HCT116 (cell line): ENCODE measurements at places on chromosomes 3 and 15. TPM values are rescaled to one million over a fixed set of nuclear protein-coding genes. Genes with fewer than 3 reads are reported as not detected.

The SYNPR gene
- total RNA-seq = not detected

The ASB14 gene
- not detected for total RNA-seq

- no peaks in the 10 kb centered on the region for H3K27me3 ChIP-seq
- no peak overlapping the region for H3K27ac ChIP-seq
- no peak overlapping the region for H3K4me3 ChIP-seq
- no peaks in the 10 kb centered on the region for H3K36me3 ChIP-seq
Observed at GRCh38 chr15:50828610-50829206, 63.2 kb upstream of the SPPL2A start.

GRCh38 chr3:93969997-93970396 lies 3.7 kb downstream of the PROS1 start:
- no peak for DNase-seq
- no peaks in the 10 kb centered on the region for H3K27me3 ChIP-seq

GRCh38 chr3:151550642-151551041 lies 89.8 kb upstream of the IGSF10 start:
- H3K27ac ChIP-seq = no peak overlapping the region
- DNase-seq = no peak
- no peaks in the 10 kb centered on the region for H3K27me3 ChIP-seq
- H3K4me3 ChIP-seq = no peak overlapping the region

The DUOXA2 gene
- total RNA-seq = not detected

- no peaks in the 10 kb centered on the region for H3K36me3 ChIP-seq
- peaks cover 27% of the 10 kb centered on the region for H3K4me1 ChIP-seq
- peak overlapping the region; percentile 64 for H3K4me3 ChIP-seq
- H3K27ac ChIP-seq = no peak overlapping the region; the same call in 1 of the 2 replicates
- no peak for DNase-seq
Observed at GRCh38 chr3:56800832-56801661, 702 bp downstream of the ARHGEF3 start.

The POPDC2 gene
- 1.6 TPM for total RNA-seq

DNA sequence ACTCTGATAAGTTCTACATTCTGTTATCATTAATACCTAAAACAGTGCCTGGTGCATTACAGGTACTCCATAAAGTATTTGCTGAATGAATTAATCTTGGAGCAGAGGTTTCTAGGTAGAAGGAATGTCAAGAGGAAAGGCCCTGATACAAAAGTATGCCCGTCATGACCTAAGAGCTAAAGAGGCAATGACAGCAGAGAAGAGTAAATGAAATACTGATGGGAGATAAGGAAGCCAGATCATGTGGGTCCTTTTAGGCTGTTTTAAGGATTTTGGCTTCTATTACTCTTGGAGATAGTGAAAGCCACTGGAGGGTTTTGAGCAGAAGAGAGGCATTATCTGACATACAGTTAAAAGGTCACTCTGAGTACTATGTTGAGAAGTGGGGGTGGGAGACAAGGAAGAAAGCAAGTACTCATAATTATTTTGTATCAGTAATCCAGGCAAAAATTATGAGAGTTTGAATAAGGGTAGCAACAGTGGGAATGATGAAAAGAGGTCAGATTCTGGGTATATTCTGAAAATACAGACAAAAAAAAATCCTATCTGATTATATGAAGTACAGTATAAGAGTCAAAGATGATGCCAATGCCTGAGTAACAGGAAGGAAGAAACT lies 48.3 kb downstream of the DENND4A start:
- H3K4me3 ChIP-seq = no peak overlapping the region
- H3K27ac ChIP-seq = no peak overlapping the region
- no peak for DNase-seq

The FBXL2 gene
- total RNA-seq = 12.8 TPM

The SYNM gene
- 3.3 TPM for total RNA-seq

- no peak for DNase-seq
- H3K27me3 ChIP-seq = no peaks in the 10 kb centered on the region
- no peak overlapping the region for H3K27ac ChIP-seq
- peaks cover 26% of the 10 kb centered on the region; the same call in 1 of the 2 replicates for H3K36me3 ChIP-seq
Observed at GRCh38 chr3:38367779-38368178, 21.2 kb downstream of the XYLB start.

GRCh38 chr3:78277801-78278200 lies 1237.9 kb downstream of the ROBO2 start:
- no peaks in the 10 kb centered on the region for H3K4me1 ChIP-seq
- no peak overlapping the region for H3K27ac ChIP-seq
- H3K4me3 ChIP-seq = no peak overlapping the region
- H3K27me3 ChIP-seq = no peaks in the 10 kb centered on the region
- DNase-seq = no peak

DNA sequence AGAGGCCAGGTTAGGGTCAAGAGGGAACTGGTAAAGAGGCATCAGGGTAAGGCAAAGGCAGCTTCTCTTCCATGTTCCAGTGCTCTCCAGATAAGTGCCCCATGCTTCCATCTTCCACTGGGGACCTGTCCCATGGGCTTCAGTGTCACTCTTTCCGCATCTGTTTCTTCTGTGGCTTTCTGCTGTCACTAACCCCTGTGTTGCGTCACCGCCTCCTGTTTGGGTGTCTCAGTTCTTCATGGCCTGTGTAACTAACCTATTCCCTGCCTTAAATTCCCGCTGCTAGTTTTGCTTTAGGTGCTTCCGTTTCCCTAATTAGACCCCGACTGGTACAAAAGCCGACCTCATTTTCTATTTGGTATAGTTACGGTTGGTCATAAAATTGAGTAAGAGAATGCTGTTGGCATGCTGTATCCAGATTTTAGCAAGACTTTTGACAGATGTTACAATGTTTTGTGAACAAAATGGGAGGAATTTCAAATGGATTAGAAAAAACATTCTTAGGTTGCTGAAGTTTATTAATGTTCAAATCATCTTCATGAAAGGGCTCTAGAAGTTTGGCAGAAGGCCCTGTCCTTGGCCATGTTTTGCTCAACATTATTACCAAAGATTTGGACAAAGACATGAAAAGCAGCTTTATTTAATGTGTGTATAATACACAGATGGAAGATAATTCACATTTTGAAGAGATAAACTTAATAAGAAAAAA lies 245.3 kb downstream of the BBX start:
- H3K4me3 ChIP-seq = no peak overlapping the region
- no peak overlapping the region for H3K27ac ChIP-seq
- H3K4me1 ChIP-seq = no peaks in the 10 kb centered on the region

The SH2D7 gene
- total RNA-seq = not detected

GRCh38 chr3:160003520-160004128 lies 15.0 kb downstream of the IL12A start:
- no peak overlapping the region for H3K4me3 ChIP-seq
- no peak overlapping the region for H3K27ac ChIP-seq
- DNase-seq = peak; percentile 48

The NMD3 gene
- total RNA-seq = 85.2 TPM

GRCh38 chr3:185677146-185677829 lies 91.2 kb downstream of the SENP2 start:
- DNase-seq = peak; percentile 69
- H3K27me3 ChIP-seq = no peaks in the 10 kb centered on the region
- H3K4me1 ChIP-seq = peaks cover 5% of the 10 kb centered on the region; the same call in 1 of the 2 replicates
- no peak overlapping the region for H3K4me3 ChIP-seq
- H3K36me3 ChIP-seq = peaks cover 44% of the 10 kb centered on the region

- no peak overlapping the region for H3K27ac ChIP-seq
- DNase-seq = no peak
- H3K4me1 ChIP-seq = no peaks in the 10 kb centered on the region
- no peaks in the 10 kb centered on the region for H3K36me3 ChIP-seq
- no peaks in the 10 kb centered on the region for H3K27me3 ChIP-seq
- no peak overlapping the region for H3K4me3 ChIP-seq
Observed at GRCh38 chr15:68989541-68990230, 24.8 kb upstream of the NOX5 start.

The IGSF10 gene
- 0.02 TPM for total RNA-seq

DNA sequence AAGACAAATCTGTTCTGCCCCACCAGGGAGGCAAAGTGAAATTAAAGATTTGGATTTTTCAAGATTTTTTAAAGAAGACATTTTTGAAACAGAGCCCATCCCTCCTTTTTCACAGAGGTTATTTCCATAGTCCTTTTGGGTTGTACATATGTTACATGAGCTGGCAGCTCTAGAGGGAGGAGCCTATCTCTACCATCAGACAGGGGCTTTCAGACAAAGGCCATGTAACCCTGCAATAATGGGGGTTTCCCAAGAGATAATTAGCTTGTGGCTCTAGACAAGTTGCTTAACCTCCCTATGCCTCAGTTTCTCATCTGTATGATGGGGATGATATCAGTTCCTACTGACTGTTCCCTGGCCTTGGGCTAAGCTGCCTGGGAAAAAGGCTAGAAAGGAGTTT lies 8.0 kb upstream of the TBC1D21 start:
- no peaks in the 10 kb centered on the region for H3K36me3 ChIP-seq
- H3K27me3 ChIP-seq = peaks cover 71% of the 10 kb centered on the region
- H3K27ac ChIP-seq = no peak overlapping the region
- H3K4me1 ChIP-seq = no peaks in the 10 kb centered on the region
- no peak overlapping the region for H3K4me3 ChIP-seq

The PPP1R14D gene
- total RNA-seq = not detected

- peak; percentile 82 for DNase-seq
- H3K27me3 ChIP-seq = no peaks in the 10 kb centered on the region
- H3K4me1 ChIP-seq = peaks cover 45% of the 10 kb centered on the region
- peak overlapping the region; percentile 56 for H3K27ac ChIP-seq
Observed at GRCh38 chr3:187750006-187750512, 4.8 kb upstream of the BCL6 start.

The FAN1 gene
- 17.4 TPM for total RNA-seq

DNA sequence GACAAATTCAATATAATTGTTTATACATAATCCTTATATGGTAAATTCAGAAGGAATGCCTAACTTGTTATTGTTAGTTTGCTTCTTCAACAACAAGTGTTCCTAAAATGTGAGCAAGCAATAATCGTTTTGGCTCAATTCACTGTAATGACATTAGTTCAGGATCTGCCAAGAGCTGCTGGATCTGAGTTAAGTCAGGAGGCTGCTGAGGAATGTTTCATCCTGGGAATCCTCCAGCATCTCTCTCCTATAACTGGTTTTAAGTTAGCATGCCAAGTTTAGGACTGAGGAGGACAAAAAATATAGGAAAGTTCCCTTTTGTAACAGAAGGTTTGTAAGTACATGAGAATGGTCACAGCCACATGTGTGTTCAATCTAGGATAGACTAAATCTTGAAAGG lies 4.9 kb upstream of the GTF2A2 start:
- no peaks in the 10 kb centered on the region; the same call in 1 of the 2 replicates for H3K36me3 ChIP-seq
- no peak for DNase-seq
- no peak overlapping the region for H3K4me3 ChIP-seq
- peaks cover 8% of the 10 kb centered on the region for H3K4me1 ChIP-seq
- no peak overlapping the region for H3K27ac ChIP-seq
- no peaks in the 10 kb centered on the region for H3K27me3 ChIP-seq

DNA sequence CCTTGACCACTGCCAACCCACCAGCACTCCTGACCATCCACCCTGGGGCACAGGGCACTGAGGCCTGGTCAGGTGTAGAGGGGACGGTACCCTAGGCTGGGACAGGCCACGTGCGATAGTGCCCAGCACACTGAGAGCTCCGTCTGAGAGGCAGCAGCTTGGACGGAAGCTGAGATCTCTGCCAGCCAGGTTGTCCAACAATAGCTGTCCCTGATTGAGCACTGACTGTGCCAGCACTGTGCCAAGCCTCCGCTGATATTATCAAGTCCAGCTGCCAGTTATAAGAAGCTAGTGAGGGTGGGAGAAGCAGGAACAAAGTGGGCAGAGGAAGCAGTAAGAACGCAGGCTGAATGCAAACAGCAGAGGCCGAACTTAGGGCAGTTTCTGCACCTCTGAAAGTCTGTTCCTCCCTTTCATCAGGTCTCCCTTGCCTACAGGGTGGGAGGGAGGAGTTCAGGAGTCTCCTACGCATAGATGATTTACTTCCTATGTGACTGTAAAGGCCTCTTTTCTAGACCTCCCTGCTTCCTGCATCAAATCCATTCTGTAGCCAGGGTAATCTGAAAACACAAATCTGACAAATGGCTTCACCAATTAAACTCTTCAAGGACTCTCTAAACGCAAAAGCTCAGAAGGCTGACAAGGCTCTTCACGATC lies 29.7 kb downstream of the MRPS11 start:
- DNase-seq = no peak
- H3K27me3 ChIP-seq = no peaks in the 10 kb centered on the region
- no peak overlapping the region for H3K4me3 ChIP-seq
- no peaks in the 10 kb centered on the region for H3K36me3 ChIP-seq
- H3K4me1 ChIP-seq = no peaks in the 10 kb centered on the region
- no peak overlapping the region for H3K27ac ChIP-seq

- DNase-seq = no peak
- H3K4me1 ChIP-seq = peaks cover 7% of the 10 kb centered on the region
- no peaks in the 10 kb centered on the region for H3K36me3 ChIP-seq
- H3K4me3 ChIP-seq = no peak overlapping the region
Observed at GRCh38 chr3:150450916-150451315, 42.8 kb downstream of the TSC22D2 start.

DNA sequence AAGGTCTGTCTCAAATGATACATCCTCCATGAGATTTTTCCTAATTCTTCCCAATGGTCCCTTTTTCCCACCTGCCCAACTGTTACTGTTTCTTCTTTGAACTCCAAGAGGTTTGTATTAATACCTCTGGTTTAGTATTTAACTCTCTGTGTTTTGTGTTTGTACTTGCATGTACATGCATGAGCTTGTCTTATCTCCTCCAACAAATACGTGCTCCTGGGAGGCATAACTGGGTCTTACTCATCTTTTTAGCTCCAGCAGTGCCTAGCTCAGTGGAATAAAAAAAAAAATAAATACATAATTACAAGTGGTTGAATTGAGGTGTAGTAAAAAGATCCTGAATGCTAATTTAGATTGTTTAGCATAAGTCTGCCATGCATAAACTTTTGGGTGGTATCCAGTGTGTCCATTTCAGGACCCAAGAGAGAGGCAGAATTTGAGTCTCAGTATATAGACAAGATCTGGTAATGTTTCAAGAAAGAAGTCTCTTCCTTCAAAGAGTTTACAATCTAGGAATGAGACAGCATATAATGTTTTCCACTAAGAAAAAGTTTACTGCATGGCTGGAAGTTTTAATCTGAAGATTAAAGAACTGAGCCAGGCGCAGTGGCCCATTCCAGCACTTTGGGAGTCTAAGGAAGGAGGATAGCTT lies 1.7 kb upstream of the LYSMD2 start:
- no peak for DNase-seq
- H3K27ac ChIP-seq = no peak overlapping the region
- H3K4me1 ChIP-seq = peaks cover 12% of the 10 kb centered on the region
- no peaks in the 10 kb centered on the region for H3K36me3 ChIP-seq
- H3K4me3 ChIP-seq = no peak overlapping the region

DNA sequence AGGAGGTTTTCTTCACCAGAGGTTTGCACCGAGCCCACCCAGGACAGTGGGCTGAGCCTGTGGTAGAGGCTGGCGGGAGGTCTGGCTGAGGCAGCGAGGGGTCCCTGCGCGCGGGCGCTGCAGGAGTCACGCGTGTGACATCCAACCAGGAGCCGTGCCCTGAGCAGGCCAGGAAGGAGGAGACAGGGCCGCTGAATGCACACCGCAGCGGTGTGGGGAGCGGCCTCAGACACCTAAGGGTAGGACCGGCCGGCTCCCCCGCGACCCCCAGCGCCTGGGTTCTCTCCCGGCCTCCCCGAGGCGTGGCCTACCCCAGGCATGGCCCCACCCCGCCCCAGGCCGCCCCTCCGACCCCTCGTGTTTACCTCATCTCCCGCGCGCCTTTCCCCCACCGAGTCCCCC lies 412 bp downstream of the SLC41A3 start:
- H3K36me3 ChIP-seq = 0 out of 2 replicates have a peak, but pooled peaks cover 4% of the 10 kb centered on the region
- no peaks in the 10 kb centered on the region for H3K27me3 ChIP-seq
- DNase-seq = no peak
- H3K4me1 ChIP-seq = peaks cover 14% of the 10 kb centered on the region

GRCh38 chr3:15434756-15435155 lies 7.4 kb downstream of the EAF1 start:
- H3K4me1 ChIP-seq = no peaks in the 10 kb centered on the region
- H3K36me3 ChIP-seq = peaks cover 64% of the 10 kb centered on the region
- DNase-seq = no peak
- no peak overlapping the region for H3K27ac ChIP-seq
- H3K4me3 ChIP-seq = no peak overlapping the region
- no peaks in the 10 kb centered on the region for H3K27me3 ChIP-seq

The ZNF639 gene
- total RNA-seq = 47.5 TPM
